ENCODE measurements at places on chromosomes 6 and 20.

- DNase-seq: no peak
These were observed 18.4 kb downstream of the PDSS2 start for GRCh38 chr6:107440936-107441335.

DNA sequence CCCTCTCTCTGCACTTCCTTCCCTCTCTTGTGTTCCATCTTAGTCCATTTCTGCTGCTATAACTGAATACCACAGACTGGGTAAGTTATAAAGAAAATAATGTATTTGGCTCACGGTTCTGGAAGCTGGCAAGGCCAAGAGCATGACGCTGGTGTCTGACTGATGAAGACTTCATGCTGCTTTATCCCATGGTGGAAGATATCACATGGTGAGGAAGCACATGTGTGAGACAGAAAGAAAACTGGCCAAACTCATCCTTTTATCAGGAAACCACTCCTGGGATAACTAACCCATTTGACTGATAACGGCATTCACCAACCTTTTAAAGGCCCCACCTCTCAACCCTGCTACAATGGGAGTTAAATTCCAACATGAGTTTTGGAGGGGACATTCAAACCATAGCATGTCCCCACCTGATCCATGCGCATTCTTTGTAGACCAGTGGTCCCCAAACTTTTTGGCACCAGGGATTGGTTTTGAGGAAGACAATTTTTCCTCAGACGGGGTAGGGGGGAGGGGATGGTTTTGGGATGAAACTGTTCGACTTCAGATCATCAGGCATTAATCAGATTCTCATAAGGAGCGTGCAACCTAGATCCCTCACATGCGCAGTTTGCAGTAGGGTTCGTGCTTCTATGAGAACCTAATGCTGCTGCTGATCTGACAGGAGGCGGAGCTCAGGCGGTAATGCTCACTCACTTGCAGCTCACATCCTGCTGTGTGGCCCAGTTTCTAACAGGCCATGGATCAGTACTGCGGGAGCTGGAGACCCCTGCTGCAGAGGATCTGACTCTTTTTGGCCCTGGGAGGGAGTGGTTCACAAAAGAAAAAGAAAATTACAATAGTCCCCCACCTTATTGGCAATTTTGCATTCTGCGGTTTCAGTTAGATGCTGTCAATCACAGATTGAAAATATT is 71.7 kb upstream of the RNF24 start:
- no peak for DNase-seq

- DNase-seq: no peak
These were observed 37.9 kb downstream of the SLC17A1 start for GRCh38 chr6:25793970-25794369.

DNA sequence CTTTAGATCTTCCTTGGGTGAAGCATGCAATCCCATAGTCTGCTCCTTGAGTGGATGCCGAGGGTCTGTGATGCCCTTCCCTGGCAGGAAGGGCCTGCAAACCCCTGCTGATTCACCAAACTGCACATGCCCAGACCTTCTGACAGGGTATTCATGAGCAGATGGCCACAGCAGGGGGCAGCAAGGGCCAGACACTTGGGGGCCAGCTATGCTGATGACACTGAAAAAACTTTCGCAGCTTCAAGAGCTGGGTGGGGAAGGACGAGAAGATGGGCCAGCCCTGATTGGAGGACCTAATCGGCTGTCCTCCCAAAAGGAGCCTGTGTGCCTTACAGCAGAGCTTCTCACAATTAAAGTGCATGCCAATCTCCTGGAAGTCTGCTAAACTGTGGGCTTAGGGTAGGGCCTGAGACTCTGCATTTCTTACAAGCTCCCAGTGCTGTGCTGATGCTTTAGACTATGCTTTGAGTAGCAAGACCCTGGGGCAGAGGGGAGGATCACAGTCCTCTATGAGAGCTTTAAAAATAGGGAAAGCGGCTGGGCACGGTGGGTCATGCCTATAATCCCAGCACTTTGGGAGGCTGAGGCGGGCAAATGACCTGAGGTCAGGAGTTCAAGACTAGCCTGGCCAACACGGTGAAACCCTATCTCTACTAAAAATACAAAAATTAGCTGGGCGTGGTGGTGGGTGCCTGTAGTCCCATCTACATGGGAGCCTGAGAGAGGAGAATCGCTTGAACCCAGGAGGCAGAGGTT is 15.2 kb upstream of the GDAP1L1 start:
- DNase-seq: no peak

- DNase-seq: no peak
These were observed 95.5 kb downstream of the FOXC1 start for GRCh38 chr6:1705183-1705582.

DNA sequence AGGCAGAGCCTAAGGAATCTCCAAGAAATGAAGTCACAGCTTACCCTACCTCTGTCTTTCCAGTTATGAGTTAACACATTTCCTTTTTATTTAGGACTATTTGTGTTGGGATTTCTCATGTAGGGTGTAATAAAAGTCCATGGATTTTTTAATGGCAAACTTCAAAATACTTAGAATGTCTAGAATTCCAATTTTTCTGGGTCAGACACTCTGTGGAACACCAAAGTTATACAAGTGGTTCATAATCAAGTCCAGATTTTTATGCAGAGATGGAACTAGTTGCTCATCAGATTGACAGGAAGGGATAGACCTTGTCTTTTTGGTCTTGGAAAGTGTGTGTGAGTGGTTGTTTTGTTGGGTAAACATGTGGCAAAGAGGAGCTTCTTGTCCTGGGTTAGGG is 303.5 kb upstream of the RNF24 start:
- no peak for DNase-seq

GRCh38 chr6:55293116-55293515 is 34.2 kb upstream of the GFRAL start:
- DNase-seq: no peak

GRCh38 chr6:169234634-169235033 is 19.0 kb downstream of the THBS2 start:
- no peak for DNase-seq

Data from cerebellar nuclear complex (tissue), 1 donor.